Left lung (tissue), 14 donors: ENCODE measurements at places on chromosomes 5 and 9. TPM values are rescaled to one million over a fixed set of nuclear protein-coding genes. Genes with fewer than 3 reads are reported as not detected.

Gene PGM5
- total RNA-seq: 12.7 TPM

Gene TMC1
- total RNA-seq: not detected

- no peaks in the 10 kb centered on the region for H3K27me3 ChIP-seq
- H3K36me3 ChIP-seq: no peaks in the 10 kb centered on the region
- H3K4me3 ChIP-seq: no peak overlapping the region
- no peak overlapping the region for H3K27ac ChIP-seq
These were observed 352.2 kb downstream of the SLIT3 start for GRCh38 chr5:168948746-168949145.

GRCh38 chr5:140035881-140036280 is 7.2 kb downstream of the NRG2 start:
- no peak overlapping the region for H3K27ac ChIP-seq
- H3K4me3 ChIP-seq: no peak overlapping the region
- H3K4me1 ChIP-seq: peaks cover 17% of the 10 kb centered on the region
- no peaks in the 10 kb centered on the region for H3K36me3 ChIP-seq
- no peak for DNase-seq
- peaks cover 6% of the 10 kb centered on the region for H3K27me3 ChIP-seq
